ENCODE measurements at places on chromosomes 7 and 10. TPM values are rescaled to one million over a fixed set of nuclear protein-coding genes. Genes with fewer than 3 reads are reported as not detected.

GRCh38 chr7:77923419-77923818 is 124.8 kb downstream of the PHTF2 start:
- DNase-seq, result no peak

- DNase-seq, result no peak
These were observed 2.4 kb upstream of the MTPN start for GRCh38 chr7:135979471-135980011.

- peak; percentile 41 for DNase-seq
These were observed 40.4 kb downstream of the CREB3L2 start for GRCh38 chr7:137961200-137962177.

GRCh38 chr7:47480576-47481538 is 101.1 kb downstream of the TNS3 start:
- DNase-seq, result no peak

DNA sequence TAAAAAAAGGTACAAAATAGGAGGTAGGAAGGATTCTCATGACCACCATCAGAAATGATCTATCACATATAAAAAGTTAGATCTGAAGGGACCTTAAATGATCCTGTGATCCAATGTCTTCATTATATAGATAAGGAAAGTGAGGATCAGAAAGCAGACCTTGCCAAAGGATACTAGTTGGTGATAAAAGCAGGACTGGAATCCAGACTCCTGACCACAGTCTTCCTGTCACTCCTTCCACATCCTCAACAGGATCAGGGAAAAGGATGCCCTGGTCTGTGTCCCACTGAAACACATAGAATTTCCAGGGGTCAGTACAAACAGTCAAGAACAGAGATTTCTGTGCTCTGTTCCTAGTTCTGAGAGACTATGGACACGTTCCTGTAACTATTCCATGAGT is 97.2 kb downstream of the SPAG6 start:
- DNase-seq, result no peak

GRCh38 chr10:79383974-79384606 is 36.8 kb downstream of the PPIF start:
- DNase-seq, result no peak

GRCh38 chr10:71234970-71235685 is 22.8 kb downstream of the UNC5B start:
- peak; percentile 60 for DNase-seq

GRCh38 chr10:1123198-1123597 is 67.0 kb downstream of the WDR37 start:
- DNase-seq, result peak; percentile 73

DNA sequence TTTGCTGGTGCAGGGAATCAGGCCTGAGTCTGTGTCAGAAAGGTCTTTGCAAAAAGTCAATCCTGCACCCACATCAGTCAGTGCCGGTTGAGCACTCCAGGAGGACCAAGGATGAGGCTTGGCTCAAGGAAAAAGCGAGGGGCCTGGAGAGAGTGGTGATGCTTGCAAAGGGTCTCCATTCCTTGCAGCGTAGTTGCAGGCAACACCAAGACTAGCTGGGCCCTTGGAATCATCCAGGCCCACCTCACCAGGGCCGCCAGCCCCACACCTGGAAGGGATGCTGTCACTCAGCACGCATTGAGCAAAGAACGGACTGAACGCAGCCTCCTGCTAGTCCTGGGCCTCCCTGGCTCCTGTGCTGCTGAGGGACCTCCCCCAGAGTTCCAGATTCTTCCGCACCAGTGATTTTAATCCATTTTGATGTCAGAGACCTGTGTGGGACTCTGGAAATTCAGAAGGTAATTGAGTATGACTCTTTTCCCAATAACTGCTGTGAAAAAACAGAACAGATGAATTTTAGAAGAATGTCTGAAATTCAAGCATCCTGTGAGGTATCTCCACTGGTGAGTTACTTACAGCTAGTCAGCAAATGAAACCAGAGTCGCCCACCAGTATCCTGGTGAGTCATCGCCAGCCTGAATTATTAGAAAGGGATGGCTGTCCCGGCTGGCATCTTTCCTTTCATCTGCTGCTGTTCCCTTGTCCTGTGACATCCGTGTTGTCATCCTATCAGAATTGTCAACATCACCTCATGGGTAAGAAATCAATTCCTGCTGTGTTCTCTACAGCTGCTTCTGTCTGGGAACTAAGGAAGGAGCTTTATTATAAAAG is 150.8 kb upstream of the NPS start:
- DNase-seq, result peak; percentile 10

DNA sequence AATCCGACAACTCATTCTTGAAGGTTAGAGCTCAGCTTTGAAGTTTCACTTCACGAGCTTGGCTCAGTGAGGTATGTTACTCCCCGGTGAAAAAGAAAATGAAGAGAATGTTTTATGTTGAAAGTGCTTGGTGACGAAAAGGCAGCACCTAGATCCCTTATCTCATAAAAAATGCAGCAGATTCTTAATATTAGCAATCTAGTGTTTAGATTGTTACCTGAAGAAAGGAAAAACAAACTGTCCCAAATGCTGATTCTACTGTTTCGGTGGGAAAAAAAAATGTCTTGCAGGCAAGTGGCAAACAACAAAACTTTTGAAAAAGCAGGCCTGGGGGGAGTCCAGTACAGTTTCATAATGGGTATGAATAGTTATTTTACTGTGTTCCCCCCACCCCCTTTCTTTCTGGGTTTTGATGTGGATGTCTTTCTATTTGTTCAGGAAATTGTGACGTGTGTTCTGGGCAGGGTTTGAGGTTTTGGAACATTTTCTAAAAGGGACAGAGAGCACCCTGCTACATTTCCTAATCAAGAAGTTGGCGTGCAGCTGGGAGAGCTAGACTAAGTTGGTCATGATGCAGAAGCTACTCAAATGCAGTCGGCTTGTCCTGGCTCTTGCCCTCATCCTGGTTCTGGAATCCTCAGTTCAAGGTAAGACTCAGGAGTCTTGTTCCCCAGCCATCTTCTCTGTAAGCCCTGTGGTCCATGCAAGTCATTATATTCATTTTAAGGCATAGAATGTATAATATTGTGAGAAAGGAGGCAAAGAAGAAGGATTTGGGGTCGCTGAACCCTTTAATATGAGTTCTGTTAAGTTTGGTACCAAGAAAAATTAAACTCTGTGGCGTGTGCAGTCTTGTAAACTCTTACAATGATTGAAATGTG is at the start of gene SRGN:
TSS of gene SRGN (plus strand) at position 514 of the 881 bp plus-strand sequence. CDS start at position 569, 55 bp downstream.
- peak; percentile 93 for DNase-seq

GRCh38 chr10:95906677-95907455 is 909 bp upstream of the CC2D2B start:
- peak; percentile 71 for DNase-seq

DNA sequence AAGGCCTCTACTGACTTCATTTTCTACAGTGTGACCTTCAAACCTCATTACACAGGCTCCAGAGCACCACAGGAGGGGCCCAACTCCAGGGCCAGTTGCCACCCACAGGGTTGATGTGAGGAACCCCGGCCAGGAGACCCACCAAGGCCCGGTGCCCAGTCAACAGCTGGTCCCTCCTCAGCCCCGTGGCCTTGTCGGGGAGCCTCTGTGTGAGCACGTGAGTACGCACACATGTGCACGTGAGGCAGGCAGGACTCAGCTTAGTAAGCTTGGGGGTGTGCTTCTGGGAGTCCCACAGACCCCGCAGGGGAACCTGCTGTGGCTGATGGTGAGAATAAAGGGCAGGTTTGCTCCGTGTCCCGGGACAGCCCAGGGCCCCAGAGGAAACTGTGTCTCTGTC is 104.5 kb downstream of the VIPR2 start:
- no peak for DNase-seq

CYP51A1 gene
- total RNA-seq, result 141 TPM

SEMA3C gene
- total RNA-seq, result 6.1 TPM

MUC12 gene
- not detected for total RNA-seq

LIPJ gene
- total RNA-seq, result not detected

KLLN gene
- 0.22 TPM for total RNA-seq
